ENCODE measurements at places on chromosomes 3 and 15.
A peak's percentile ranks its signal among the peaks of the same experiment; 100 is the strongest.

- DNase-seq: no peak
These were observed 101.6 kb downstream of the SLC25A26 start for GRCh38 chr3:66322436-66322835.

DNA sequence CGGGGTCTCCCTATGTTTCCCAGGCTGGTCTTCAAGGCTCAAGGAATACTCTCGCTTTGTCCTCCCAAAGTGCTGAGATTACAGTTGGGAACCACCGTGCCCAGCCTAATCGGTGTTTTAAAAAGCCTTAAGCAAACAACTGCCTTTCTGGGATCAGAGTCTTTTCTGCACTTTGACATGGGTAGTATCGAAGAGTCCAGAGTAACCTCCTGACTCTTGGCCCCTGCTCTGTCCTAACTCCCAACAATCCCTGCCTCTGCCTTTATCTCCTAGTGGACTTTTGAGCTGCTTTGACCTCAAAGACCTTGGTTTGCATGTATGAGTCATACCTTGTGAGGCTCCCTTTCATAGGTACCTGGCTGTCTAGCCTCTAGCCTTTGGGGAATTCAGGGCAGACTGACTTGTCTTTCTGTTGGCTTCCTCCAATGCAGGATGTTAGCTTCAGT is 21.0 kb upstream of the HACD2 start:
- peak; percentile 62 for DNase-seq

GRCh38 chr3:150015901-150016300 is 45.2 kb upstream of the PFN2 start:
- no peak for DNase-seq

DNA sequence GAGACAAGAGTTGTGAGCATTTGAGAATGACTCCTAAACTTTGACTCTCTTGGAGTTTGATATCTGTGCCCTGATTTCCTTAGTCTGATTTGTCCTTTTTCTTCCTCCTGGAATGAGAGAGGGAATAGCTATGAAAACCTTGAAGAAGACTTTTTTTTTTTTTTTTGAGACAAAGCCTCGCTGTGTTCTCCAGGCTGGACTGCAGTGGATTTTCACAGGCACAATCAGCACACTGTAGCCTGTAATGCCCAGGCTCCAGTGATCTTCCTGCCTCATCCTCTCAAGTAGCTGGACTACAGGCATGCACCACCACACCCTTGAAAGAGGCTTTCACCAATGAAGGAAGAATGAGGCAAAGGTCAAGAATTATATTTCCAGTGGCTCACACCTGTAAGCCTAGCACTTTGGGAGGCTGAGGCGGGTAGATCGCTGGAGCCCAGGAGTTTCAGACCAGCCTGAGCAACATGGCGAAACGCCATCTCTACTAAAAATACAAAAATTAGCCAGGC is 10.3 kb upstream of the ARGFX start:
- DNase-seq: peak; percentile 57

DNA sequence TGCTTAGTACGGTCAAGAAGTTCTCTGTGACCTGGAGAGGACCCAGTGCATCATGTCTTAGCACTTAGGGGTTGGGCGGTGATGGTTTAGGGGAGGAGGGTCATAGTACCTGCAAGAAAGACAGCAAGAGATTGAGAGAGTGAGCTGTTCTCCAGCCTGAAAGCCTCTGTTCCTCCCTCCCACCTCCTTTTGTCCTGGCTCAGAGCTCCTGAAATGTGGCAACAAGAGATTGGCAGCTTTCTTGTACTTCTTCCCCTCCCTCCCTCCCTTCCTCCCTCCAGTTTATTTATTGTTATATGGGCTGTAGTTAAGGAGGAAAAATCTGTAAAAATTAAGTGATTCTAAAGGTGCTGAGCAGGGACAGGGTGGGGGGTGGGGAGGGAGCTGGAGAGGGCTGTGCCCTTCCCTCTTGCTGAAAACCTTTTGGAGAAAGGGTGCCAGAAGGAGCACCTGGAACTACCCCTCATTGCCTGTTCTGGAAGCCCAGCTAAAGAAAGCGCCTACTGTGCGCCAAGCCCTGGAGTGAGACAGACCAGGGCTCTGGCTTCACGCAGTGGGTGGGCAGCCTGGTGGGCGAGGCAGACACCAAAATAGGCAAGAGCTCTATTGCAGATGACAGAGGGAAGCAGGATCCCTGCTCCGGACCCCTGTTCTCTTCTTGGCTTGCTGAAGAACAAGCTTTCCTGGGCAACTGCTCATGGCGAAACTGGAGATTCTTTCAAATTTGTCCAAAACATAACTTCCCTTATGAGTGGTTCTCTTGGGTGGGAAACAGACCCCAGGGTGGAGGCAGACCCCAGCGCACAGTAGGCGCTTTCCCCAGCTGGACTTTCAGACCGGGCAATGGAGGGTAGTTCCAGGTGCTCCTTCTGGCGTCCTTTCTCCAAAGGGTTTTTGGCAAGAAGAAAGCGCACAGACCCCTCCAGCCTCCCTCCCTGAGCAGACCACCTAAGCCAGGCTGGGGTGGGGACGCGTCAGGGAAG is 35.6 kb downstream of the LINGO1 start:
- DNase-seq: no peak

All from COLO829 (cell line).